ENCODE measurements at places on chromosomes 6 and 20.
A peak's percentile ranks its signal among the peaks of the same experiment; 100 is the strongest.

GRCh38 chr6:128097009-128097408, 196.2 kb upstream of the THEMIS start:
- no peak for DNase-seq

- DNase-seq = no peak
Observed at GRCh38 chr20:38121741-38122140, 43.3 kb downstream of the TGM2 start.

GRCh38 chr6:45710304-45710821, 305.3 kb downstream of the CLIC5 start:
- no peak for DNase-seq

DNA sequence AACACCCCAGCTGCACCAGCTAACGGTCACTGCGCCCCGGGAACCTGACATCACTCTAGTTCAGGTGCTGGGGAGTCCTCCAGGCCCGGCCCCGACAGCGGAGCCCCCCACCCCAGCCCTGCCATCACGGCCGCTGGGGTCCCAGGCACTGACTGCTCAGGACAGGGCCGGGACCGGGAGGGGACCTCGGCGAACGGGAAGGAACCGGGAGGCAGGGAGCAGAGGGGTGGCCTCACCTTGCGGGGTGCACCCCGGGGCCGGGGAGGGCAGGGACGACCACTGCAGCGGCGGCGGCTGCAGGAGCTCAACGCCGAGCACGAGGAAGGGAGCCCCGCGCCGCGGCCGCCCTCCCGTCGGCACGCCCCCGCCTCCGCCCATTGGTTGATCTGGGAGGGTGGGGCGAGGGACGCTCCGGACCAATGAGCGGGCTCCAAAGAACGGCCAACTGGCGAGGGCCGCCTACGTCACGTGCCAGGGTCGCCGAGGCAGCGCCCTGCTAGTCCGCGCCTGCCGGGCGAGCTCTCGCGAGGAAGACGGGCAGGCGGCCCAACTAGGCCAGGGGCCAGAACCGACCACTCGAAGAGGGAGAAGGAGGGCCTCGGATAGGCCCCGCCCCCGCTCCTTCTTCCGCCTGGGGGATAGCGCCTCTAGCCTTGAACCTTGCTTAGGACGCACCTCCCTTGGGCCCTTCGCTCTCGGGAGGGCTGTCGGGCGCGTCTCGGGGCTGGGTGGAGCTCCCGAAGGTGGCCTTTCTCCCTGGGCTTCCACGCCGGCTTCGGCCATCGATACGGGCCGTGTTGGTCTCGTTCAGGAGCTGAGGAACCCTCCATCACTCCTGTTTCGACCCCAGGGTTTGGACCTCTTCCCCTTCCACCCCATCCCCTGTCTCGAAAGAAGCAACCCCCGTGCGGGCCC, at the start of gene ADISSP:
ADISSP (minus strand) TSS at position 327 of the 915 bp plus-strand sequence. CDS start 7,653 bp downstream, outside the sequence.
- DNase-seq = peak; percentile 93

DNA sequence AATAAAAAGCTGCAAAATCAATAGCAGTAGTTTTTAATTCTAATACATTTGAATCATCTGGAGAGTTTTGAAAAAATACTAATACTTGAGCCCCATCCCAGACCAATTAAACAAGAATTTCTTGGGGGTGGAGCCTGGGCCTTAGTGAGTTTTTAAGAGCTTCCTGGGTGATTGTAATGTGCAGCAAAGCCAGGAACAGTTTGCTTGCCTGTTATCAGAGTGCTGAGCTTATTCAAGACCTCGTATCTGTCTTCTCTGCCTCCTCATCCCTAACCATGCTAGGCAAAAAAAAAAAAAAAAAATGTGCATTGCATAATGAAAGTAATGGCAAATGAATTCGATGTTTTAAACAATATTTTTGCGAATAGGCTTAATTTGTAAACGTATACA, 36.4 kb upstream of the MYB start:
- DNase-seq = no peak

DNA sequence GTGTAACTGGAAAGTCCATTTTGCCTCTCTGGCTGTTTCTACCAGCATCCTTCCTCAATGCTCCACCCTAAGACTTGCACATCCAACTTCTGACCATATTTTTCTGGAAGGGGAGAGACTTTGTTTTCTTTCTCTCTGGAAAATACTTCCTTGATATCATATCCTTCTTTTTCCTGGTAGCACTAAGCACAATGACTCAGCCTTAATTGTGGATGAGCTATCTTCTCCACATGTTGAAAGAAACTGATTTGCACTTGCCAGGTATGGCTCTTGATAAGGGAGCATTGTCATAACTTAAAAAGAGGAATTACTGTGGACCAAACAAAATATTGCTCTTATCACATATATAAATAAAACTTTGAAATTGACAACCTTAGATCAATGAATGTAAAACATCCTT, 30.1 kb upstream of the IBTK start:
- DNase-seq = no peak

Data from thoracic aorta (tissue), 2 donors.